Pericardium fibroblast (primary cell): ENCODE measurements at places on chromosomes 4 and X. TPM values are rescaled to one million over a fixed set of nuclear protein-coding genes. Genes with fewer than 3 reads are reported as not detected.

Gene SPANXN3
- not detected in 2 replicates for total RNA-seq

Gene WNK3
- 1.2 and 1.4 TPM in 2 replicates for total RNA-seq

Gene NEUROG2
- total RNA-seq: not detected in 2 replicates

Gene CFAP99
- not detected in 2 replicates for total RNA-seq

Gene PASD1
- not detected in 2 replicates for total RNA-seq

Gene NUDT11
- total RNA-seq: 7.4 and 13.5 TPM in 2 replicates

Gene ACOT9
- 30.6 and 37.3 TPM in 2 replicates for total RNA-seq

Gene PRR32
- total RNA-seq: not detected in 2 replicates

Gene DCAF4L1
- not detected in 2 replicates for total RNA-seq

Gene GLUD2
- total RNA-seq: 0.68 and 1.8 TPM in 2 replicates

Gene KCNE5
- total RNA-seq: 0.58 and 1.0 TPM in 2 replicates
